ENCODE measurements at places on chromosomes 7 and 10.

DNA sequence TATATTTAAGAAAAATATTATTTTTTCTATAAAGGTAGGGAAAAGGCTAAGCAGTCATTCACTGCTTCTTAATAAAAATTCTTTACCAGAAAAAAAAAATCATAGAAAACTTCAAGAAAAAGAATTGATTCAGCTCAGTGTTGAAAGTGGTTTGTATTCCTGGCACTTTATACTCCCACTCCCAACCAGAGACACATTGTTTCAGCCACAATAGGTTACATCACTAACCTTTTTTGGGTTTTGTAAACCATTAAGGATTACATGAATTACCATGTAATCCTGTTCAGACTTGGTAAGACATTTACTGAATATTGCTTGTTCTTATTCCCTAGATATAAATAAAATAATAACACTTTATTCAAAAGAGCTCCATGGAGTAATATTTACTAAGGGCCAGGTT is 46.6 kb downstream of the MINPP1 start:
- peaks cover 23% of the 10 kb centered on the region for H3K36me3 ChIP-seq
- no peak overlapping the region for H3K4me3 ChIP-seq
- no peaks in the 10 kb centered on the region for H3K27me3 ChIP-seq
- no peak for DNase-seq
- no peaks in the 10 kb centered on the region for H3K4me1 ChIP-seq
- no peak overlapping the region for H3K27ac ChIP-seq

GRCh38 chr10:61642676-61643075 is 20.1 kb upstream of the CABCOCO1 start:
- no peak for DNase-seq
- no peak overlapping the region for H3K4me3 ChIP-seq

DNA sequence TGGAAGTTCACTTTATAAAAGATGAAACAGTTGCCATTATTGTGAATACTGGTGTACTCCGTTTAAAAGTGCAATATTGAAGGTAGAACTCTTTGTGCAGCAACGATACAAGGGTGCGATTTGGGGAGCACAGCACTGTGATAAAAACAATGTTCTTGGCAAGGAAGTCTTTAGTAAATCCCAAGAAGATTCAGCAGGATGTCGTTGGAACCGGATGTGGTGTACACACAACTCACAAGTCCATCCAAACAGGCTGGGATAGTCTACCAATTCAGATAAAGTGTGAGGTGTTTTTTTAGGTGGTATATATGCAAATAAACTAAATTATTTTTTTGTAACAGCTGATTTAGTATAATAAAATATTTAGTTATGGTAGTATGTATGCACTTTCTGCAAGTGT is 46.7 kb downstream of the ZNF777 start:
- H3K4me3 ChIP-seq, result no peak overlapping the region
- no peaks in the 10 kb centered on the region for H3K27me3 ChIP-seq
- no peaks in the 10 kb centered on the region for H3K4me1 ChIP-seq
- DNase-seq, result no peak
- no peak overlapping the region for H3K27ac ChIP-seq

GRCh38 chr10:89536013-89536354 is 590 bp upstream of the SLC16A12 start:
- peak overlapping the region; percentile 48 for H3K4me3 ChIP-seq
- peaks cover 15% of the 10 kb centered on the region for H3K27me3 ChIP-seq
- no peaks in the 10 kb centered on the region for H3K36me3 ChIP-seq
- H3K27ac ChIP-seq, result no peak overlapping the region

DNA sequence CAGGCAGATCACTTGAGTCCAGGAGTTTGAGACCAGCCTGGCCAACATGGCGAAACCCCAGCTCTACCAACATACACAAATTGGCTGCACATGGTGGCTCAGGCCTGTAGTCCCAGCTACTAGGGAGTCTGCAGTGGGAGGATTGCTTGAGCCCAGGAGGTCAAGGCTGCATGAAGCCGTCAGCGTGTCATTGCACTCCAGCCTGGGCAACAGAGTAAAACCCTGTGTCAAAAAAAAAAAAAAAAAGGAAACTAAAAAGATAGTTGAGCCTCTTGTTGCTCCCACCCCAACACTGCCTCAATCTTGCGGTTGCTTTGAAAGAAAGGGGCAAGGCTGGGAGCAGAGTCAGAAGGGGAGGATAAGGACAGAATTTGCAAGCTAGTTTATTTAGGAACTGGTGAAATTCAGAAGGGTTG is 69.9 kb downstream of the SYPL1 start:
- no peaks in the 10 kb centered on the region for H3K36me3 ChIP-seq
- H3K4me1 ChIP-seq, result peaks cover 20% of the 10 kb centered on the region
- no peak overlapping the region for H3K4me3 ChIP-seq
- no peak overlapping the region for H3K27ac ChIP-seq
- no peak for DNase-seq

DNA sequence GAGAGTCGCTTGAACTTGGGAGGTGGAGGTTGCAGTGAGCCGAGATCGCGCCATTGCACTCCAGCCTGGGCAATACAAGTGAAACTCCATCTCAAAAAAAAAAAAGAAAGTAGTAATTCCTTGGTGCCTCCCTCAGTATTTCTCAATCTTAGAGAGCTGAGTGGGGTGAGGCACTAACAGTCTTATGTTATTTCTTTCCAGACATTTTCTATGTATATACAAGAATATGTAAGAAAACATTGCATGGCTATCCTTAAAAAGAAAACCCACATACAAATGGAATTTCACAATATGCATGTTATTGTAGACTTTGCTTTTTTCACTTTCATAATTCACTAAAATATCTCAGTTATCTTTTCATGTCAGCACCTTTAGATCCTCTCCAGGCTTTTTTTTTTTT is 13.6 kb upstream of the SLF2 start:
- H3K27me3 ChIP-seq, result peaks cover 23% of the 10 kb centered on the region
- H3K27ac ChIP-seq, result no peak overlapping the region
- H3K4me3 ChIP-seq, result no peak overlapping the region
- no peaks in the 10 kb centered on the region for H3K4me1 ChIP-seq

DNA sequence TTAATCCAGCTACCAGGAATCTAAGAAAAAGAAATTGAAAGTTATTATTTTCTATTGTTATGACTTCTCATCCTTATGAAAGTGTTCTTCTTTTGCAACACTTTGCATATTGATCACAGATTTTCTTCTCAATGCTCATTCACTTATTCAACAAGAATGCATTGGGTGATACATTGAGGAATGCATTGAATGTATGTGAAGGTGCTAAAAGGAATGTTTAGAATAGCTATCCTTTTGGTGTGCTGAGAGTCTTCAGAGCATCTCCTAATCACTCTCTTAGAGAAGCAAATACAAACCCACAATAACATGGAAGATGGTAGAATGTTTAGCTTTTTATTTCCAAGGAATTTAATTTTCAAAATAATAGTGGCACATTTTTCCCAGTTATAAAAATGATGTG is 122.1 kb upstream of the KMT2E start:
- H3K27ac ChIP-seq, result no peak overlapping the region
- no peaks in the 10 kb centered on the region for H3K36me3 ChIP-seq
- no peaks in the 10 kb centered on the region for H3K27me3 ChIP-seq
- no peaks in the 10 kb centered on the region for H3K4me1 ChIP-seq
